Right hindlimb (tissue), 1 donor: ENCODE measurements at places on chromosomes 16 and 17.

- DNase-seq, result peak; percentile 83
Observed at GRCh38 chr17:386141-386876, 33.7 kb upstream of the RPH3AL start.

DNA sequence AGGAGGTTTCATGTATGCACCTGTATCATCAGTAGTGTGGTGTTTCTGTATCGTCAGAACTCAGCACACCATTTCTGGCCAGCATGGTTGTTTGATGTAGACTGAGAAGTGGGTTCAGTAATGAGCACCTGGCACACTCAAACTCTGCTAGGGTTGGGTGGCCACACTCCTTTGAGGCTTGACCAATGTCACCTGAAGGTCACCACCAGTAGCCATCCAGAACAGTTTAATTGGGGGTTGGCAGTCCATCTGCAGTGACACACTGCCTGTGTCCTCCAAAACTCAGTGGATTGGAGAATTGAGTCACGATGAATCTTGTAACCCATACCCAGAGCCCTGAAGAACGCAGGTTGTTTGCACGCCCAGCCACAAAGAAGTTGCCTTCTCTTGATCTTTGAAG, 86.8 kb upstream of the HSBP1 start:
- DNase-seq, result no peak

DNA sequence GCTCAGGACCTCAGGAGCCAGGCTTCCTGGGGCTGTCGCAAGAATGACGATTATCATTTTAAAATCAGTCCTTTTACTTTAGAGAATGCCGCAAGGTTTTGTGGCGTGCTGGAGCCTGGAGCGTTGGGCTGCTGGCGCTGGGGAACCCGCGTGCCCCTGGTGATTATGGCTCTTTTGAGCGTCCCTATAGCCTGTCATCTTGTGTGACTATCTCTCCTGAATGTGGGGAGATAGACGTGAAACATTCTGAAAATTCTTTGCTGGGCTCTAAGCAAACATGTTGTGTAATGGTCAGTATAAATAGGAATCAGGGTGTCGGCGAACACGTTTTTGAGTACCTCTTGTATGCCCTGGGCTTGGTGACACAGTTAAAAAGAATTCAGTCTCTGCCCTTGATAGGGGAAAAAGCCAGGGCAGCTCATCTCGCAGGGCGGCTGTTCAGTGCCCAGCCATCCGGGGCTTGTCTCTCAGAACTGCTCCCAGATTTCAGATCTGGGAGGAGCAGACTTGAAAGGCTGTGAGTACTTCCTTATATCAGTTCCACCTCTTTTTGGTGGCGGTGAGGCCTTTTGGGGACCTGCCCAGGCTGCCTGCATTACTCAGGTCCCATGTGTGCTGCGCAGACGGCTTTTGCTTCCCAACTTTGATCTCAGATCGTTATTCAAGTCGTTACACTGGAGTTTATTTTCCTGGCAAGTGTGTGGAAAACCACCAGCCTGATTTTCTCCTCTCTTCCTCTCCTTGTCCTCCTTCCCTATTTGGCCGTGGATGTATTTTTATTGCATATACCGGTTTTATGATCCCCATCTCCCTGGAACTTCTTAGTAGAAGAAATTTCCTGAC, 973 bp downstream of the SLC7A6 start:
- DNase-seq, result peak; percentile 48

DNA sequence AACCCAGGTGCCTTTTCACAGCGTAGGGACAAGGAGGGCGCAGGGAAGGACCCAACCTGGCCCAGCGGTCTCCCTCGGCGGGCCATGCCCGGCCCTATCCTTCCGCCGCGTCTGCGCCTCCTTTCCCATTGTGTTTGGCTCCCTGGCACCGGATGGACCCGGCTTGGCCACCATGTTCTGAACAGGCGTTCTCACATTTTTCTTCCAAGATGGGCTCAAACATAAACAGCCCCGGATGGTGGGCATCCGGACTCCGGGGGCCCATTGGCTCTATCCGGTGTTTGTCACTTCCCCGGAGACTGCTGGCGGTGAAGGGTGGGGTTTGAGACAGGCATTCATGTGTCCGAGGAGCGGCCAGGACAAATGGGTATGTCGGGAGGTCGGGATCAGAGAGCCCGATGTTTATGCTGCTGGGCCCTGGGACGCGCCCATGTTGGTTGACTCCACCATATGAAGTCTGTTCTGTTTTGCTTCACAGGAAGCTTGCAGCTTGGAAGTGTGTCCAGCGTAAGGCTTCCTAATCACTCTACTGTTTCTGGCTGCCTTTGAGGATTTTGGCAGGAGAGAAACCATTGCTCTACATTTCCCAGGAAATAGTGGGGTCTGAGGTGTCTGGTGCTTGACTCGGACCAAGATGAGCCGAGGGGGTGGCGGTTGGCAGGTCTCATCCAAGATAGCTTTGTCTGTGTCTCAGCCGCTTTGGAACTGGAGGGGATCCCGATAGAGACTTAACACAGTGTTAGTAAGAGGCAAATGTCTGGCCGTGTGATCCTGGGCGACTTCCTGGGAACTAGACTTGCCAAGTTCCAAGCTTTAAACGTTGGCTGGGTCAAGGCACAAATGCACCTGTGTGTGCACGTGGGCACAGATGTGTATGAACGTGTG, 188.3 kb downstream of the IRF8 start:
- no peak for DNase-seq

DNA sequence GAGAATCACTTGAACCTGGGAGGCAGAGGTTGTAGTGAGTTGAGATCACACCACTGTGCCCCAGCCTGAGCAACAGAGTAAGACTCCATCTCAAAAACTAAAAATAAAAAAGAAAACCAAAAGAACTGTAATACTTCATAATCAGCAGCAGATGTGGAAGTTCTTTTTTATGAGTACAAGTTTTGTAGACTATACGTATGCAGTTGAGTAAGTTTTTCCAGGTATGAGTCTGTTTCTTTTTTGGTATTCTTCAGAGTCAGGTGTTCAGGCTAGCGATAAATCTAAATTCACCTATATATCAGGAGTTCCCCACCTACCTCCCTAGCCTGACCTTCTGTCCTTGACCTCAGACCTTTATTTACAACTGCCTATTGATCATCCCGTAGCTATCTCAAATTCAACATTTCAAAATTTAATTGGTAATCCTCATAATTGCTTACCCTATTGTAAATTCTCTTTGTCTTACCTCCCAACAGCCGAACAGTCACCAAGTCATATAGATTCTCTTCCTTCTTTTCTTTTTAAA, 10.7 kb downstream of the DCTN5 start:
- no peak for DNase-seq

GRCh38 chr16:3304370-3304769, 860 bp downstream of the TIGD7 start:
- DNase-seq, result no peak

DNA sequence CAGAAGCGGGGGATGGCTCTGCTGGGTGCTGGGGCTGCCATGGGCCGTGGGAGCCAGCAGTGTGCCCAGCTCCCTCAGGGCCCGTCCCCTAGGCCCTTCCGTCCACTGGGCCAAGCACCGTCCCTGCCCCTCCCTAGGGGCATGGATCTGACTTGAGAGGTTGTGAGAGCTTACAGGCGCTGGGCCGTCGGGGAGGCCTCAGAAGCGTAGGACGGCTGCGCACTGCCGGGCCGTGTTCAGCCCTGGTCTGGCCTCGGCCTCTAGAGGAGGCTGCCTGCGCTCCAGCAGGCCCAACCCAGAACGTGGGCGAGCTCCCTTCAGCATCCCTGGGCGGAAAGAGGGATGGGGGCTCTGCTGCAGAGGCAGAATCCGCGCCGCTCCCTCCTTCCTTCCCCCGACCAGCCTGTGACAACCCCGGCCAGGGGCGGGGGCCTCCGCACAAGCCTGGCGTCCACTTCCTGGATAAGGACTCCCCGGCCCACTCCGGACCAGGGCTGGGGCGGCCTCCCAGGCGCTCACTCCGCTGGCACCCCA, 685 bp upstream of the MPG start:
- DNase-seq, result peak; percentile 87

GRCh38 chr16:65667011-65667578, 545.2 kb upstream of the CDH11 start:
- DNase-seq, result no peak

- no peak for DNase-seq
Observed at GRCh38 chr16:59543641-59544040, 809.5 kb upstream of the GOT2 start.
